ENCODE measurements at places on chromosomes 11 and 22.
A peak's percentile ranks its signal among the peaks of the same experiment; 100 is the strongest.

DNA sequence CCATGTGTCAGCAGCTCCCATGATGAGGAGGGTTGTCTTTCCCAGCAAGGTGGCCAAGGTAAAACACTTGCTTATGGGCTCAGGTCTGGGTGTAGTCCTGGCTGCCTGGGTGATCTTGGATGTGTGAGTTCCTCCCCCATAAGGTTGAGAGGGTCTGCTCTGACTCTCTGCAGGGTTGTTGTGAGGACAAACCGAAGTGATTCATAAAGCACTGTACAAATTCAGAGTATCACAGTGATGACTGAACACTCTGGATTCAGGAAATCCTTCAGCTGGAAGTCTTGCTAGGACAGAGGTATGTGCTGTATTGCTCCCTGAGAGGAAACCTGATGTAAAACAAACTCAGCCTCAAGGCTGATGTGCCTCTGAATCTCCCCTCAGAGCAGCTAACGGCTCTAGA is 220.9 kb upstream of the PITPNB start:
- DNase-seq, result no peak

GRCh38 chr11:42960521-42961088 is 351.2 kb upstream of the API5 start:
- no peak for DNase-seq

DNA sequence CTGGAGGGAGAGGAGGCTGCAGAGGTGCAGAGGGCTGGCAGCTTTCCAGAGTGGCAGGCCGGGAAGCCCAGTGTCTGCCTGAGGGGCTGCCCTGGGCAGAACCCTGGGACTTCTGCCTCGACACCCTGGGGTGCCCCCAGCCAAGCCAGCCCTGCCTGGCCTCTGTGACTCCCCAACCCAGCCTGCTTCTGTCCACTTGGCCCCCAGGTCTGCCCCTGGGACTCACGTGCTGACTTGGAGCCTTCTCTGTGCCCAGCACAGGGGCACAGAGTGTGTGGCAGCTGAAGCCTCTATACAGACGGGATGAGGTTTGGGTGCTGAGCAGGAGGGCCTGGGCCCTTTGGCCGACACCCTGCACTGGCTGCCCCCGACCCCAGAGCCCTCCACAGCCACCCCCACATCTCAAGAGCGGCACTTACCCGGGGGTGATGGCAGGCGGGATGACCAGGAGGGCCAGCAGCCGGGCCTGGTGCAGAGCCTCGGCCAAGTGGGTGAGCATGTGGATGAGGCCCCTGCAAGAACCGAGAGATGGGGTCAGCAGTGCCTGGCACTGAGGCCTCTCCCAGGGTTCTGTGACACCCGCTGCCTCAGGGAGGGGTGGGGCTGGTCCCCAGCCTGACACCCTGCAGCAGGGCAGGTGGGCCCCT is 17.5 kb downstream of the CHID1 start:
- DNase-seq, result no peak

DNA sequence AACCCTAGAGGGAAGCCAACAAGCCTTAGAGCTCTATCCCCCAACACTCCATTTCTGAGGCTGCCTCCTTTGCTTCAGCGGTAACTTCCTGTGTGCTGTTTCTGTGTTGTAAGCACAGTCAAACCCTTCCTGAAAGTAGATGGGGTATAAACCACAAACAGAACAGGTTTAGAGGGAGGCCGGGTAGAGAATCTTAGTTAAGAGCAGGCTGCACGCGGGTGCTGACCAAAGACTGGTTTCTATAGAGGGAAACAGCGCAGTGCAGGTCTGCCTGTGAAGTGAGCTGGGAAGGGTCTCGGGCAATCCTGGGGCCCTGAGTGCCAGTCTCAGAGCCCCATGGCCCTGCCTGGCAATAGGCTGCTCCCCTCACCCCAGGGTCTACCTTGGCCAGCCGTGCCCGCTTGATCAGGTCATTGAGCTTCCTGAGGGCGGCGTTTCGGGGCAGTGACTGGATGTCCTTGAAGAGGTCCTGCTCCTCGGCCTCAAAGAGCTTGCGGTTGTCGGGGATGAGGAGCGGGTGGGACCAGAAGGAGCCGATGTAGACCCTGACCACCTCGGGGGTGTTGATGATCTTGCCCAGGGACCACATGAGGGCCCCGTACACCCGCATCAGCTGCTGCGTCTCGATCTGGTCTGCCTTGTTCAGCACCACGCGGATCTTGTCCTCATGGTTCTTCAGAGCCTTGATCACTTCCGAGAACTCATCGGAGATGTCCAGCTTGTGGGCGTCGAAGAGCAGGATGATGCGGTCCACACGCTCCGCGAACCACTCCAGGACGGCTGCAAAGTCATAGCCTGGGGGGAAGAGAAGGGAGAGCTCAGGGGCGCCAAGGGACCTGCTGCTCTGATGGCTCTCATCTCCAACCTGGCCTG is 15.3 kb upstream of the CDC42BPG start:
- no peak for DNase-seq

DNA sequence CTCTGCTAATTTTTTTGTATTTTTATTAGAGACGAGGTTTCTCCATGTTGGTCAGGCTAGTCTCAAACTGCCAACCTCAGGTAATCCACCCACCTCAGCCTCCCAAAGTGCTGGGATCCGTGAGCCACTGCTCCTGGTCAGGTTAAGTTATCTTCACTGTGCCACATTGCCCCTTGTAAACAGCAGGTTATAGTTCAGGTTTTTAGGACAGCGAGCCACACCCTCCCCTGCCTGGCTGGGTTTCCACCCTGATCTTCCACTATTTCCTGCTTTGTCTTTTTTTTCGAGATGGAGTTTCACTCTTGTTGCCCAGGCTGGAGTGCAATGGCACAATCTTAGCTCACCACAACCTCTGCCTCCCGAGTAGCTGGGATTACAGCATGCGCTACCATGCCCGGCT is 16.1 kb downstream of the ACO2 start:
- DNase-seq, result no peak

DNA sequence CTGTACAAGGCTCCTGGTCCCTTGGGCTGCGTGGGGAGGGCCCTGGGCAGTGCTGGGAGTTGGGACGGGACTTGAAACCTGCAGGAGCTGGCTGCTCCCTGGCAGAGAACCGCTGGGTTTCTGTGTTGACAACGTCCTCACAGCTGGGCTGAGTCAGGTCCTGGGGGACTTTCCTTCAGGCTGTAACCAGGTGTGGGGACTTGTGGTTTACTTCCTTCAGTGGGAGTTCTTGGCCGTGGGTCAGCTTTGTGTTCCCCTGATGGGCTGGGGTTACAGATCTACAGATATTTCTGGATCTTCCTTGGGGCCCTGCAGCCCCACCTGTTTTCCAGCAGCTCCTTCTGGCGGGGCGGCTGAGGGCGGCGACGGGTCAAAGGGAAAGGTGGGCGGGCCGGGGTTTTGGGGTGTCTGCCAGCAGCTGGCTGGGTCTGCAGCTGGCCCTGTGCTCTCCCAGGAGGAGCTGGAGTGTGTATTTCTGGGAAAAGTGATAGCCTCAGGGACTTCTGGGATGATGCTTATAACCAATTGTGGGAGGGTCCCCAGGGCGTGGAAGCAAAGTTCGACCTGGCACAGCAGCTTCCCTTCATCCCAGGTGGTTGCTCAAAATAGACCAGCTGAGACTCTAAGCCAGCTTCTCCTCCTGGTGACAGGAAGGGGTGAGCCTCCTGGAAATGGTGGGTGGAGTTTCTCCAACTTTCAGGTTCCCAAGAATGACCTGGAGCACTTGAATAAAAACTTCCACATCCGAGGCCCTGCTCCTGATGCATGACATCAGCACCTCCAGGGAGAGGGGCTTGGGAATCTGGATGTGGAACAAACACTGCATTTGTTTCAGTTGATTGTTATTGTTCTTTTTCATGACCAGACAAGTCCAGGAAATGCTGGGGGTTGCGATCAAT is 19.1 kb downstream of the ST14 start:
- DNase-seq, result no peak

GRCh38 chr11:14554959-14555358 is 34.8 kb upstream of the PSMA1 start:
- no peak for DNase-seq

DNA sequence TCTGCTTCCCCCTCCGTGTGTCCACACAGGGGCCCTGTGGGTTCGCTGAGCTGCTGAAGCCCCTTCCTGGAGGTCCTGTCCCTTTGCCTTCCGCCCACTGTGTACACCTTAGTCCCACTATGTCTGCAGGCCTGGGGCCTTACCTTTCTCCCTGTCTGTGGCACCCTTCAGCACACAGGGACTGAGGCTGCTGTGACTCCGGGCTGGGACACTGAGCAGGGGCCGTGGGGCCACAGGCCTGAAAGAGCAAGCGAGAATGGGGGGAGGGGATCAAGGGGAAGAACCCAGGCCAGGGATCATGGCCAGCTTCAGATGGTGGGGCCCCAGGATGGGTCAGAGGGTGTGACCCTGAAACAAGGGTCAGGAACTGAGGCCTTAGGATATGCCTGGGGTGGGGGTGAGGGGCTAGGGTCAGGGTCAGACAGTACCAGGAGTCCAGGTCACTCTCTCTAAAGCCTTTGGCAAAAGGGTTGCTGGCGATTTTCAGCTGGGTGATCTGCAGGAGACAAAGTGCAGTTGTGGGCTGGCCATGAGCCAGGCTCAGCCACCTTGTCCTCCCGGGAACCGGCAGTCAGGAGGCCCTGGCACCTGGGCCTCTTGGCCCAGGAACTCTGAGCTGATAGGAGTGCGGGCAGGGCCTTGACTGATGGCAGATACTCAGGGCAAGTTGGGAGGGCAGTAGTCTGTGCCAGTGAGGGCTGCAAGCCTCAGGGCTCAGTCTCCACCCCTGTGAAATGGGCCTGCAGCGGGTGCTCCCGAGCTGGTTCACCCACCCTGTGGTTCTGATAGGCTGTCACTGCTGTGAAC is 2.6 kb upstream of the NUDT8 start:
- no peak for DNase-seq

DNA sequence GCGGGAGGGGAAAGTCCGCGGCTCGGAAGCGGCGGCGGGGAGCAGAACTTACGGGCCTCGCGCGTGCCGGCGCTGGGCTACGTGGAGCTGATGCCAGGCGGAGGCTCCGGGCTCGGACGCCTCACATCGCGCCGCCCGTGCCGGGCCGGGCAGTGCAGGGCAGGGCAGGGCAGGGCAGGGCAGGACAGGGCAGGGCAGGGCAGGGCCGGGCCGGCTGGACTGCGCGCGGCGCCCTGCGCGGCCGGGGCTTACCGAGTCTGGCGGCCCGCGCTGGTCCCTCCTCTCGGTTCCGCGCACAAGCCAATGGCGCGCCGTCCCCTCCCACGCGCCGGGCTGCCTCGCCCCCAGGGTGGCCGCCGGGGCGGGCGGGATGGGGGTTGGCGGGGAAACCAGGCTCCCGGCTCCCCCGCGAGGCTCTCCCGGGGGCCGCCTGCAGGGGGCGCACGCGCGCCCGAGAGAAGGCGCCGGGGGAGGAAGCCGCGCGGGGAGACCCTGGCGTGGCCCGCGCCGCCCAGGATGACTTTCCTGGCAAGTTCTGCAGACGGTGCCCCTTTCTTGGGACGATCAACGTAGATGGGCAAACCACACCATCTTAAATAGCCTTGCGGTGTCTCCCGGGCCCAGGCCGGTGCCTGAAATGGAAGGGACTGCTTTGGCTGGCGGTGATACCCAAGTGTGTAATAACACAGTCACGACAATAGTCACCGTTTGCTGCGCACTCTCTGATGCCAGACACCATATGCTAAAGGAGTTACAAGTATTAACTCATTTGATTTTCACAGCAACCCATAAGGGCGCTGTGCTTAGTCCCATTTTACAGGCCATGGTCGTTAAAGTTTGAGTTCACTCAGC is at the start of gene TP53I11:
Gene TP53I11, minus strand, starts transcription at position 259 of the 852 bp plus-strand sequence. CDS start 12,548 bp downstream, outside the sequence.
- DNase-seq, result peak; percentile 19

DNA sequence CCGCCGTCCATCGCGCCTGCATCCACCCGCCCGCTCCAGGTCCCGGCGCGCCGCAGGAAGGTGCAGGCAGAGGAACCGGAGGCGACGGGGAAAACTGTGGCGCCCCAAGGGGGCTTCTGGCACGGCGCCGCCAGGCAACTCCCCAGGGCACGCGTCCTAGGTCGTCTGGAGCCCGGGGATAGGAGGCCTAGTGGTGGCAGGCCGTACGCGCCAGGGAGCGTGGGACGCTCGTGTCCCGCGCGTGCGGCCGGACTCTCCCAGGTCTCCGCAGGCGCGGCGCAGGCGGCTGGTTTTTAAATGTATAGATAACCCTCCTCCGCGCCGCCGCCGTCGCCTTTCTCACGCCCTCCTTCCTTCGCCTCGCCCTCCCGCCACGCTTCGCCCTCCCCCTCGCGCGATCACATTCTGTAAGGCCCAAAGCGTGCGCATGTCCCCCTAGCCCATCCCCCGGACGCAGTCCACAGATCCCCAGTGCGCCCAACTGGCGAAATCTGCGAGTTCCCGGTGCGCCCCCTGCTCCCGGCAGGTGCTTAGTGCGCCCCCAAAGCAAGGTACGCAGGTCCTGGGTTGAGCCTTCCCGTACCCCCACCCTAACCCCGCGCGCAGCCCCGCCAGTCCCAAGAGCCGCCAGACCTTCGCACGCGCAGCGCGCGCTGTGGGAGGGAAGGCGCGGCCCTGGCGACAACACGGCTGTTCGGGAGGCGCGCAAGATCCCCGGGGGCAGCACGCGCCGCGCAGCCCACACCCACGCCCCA is at the start of gene ASCL2:
Gene ASCL2, minus strand, starts transcription at position 267 of the 755 bp plus-strand sequence. Its CDS starts 256 bp downstream, at position 11.
- no peak for DNase-seq

- DNase-seq, result no peak
Measured at GRCh38 chr11:27290261-27291050, 72.6 kb downstream of the CCDC34 start.

DNA sequence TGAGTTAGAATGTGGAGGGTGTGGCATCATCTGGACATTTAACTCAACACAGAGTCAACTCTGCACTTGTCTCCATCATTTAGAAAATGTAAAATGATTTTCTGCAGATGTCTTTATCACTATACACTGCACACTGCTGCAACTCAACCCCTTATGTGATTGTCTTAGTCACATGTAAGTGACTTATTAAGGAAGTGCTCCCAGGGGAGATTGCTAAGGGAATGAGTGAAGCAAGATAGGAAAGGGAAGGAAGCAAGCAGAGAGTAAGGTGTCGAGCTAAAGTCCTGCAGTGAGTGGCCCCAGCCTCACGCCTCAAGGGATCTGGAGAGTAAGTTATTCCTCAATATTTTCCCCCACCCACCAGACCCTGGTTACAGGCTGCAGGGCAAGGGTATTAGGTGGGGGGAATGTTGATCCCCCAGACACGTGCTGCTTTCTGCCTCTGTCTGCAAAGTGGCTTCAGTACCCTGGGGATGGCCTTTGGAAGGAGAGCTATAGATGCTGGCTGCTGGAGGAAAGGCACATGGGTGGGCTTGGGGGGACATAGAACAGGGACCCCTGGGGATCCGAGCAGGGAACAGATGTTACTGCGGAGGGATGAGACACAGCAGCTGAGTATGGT is 7.2 kb upstream of the CBX6 start:
- DNase-seq, result no peak

- no peak for DNase-seq
Measured at GRCh38 chr11:72703267-72704008, 29.2 kb upstream of the PDE2A start.

GRCh38 chr11:19239039-19239438 is 1.7 kb downstream of the E2F8 start:
- no peak for DNase-seq

DNA sequence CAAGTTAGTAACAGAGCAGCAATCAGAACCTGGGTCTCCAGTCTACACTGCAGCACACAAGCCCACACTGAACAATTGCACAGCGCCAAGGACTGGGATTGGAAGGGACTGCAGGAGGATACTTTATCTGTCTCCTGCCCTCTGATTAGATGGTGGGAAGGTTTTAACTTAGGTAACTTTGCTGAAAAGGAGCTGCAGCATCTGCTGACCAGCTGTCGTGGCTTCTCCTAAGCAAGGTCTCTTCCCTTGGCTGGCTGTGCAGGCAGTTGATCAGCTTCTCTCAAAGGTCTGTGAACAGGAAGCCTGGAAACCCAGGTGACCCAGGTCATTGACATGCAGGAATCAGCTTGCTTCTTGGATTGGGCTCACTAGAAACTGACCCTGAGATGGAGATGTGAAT is 82.4 kb downstream of the ISX start:
- no peak for DNase-seq

Measured in stimulated activated CD8-positive, alpha-beta memory T cell treated with anti-CD3 and anti-CD28 coated beads, Interleukin-7, amount 100 ng/mL, for 1 hour (primary cell).